Activated CD8-positive, alpha-beta memory T cell treated with anti-CD3 and anti-CD28 coated beads, Interleukin-2, amount 10 ng/mL, durations not matched to agents 7 days and 5 days (primary cell): ENCODE measurements at places on chromosomes 1 and 21. TPM values are rescaled to one million over a fixed set of nuclear protein-coding genes. Genes with fewer than 3 reads are reported as not detected.

Gene LCE1A
- total RNA-seq: not detected

Gene CCDC190
- total RNA-seq: not detected

Gene SPRR5
- total RNA-seq: not detected

Gene ADAMTS4
- 0.38 TPM for total RNA-seq

GRCh38 chr1:39722495-39722894 is 16.2 kb upstream of the PPIE start:
- DNase-seq: no peak

DNA sequence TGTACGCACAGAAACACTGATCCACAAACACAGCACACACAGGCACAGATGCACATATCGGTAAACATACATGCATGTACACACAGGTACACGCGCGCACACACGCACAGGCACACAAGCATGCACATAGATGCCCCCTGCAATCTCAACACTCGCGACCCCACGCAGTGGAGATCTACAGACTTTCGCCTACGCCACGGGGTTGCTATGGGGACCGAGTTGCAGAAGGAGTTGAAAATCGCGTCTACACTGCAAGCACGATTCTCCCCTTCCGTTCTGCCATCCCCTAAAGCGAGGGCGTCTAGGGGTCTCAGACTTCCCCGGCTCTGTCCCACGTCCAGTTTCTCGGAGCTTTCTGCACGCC is 826 bp downstream of the TRIM17 start:
- no peak for DNase-seq

- no peak for DNase-seq
Measured at GRCh38 chr1:230939806-230940489, 38.7 kb downstream of the TTC13 start.

DNA sequence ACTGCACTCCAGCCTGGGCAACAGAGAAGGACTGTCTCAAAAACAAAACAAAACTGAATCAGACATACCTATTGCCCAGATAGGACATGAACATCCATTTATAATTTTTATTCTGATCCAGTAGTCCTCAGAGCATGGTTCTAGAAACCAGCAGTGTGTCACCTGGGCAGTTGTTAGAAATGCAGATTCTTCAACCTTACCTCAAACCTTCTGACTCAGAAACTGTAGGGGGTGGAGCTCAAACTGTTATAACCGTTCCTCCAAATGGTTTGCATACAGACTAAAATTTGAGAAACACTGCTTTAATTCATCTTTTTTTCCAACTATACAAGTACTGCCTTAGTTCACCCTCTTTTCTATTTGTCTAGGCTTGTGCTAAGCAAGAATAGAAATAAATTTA is 6.0 kb downstream of the NASP start:
- DNase-seq: no peak

GRCh38 chr1:24694380-24694843 is 50.8 kb upstream of the CLIC4 start:
- no peak for DNase-seq

DNA sequence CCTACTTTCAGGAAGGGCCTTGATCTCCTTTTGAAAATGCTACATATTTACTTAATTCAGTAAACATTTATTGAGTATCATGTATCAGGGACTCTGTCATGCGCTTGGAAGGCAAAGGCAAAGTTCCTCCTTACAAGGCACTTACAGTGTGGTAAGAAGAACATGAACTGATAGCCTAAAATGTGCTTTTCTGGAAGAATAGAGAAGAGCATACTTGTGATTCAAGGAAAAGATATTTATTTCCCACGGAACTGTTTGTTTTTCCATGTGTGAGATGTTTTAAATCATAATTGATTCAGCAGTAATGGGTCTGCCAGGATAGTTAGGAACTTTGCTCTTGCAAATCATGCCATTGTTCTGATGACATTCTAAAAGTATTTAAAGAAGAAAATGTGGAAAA is 110.1 kb upstream of the ZNHIT6 start:
- DNase-seq: no peak

DNA sequence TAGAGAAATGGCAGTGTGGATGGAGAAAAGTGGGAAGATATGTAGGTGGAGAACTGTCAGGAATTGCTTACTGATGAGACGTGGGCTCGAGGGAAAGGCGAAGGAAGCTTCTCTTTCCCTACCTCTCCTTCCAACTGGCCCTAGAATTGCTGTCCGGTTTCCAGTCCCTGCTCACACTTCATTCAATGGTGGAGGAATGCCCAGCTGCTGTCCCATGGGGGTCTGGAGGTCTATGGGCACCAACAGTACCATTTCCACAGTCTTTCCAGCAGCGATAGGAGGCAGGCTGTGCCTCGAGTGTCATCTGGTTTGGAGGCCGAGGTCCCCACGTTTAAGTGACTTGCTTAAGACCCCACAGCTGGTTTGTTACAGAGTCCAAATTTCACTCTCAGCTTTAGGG is 31.5 kb upstream of the CD1D start:
- DNase-seq: no peak

DNA sequence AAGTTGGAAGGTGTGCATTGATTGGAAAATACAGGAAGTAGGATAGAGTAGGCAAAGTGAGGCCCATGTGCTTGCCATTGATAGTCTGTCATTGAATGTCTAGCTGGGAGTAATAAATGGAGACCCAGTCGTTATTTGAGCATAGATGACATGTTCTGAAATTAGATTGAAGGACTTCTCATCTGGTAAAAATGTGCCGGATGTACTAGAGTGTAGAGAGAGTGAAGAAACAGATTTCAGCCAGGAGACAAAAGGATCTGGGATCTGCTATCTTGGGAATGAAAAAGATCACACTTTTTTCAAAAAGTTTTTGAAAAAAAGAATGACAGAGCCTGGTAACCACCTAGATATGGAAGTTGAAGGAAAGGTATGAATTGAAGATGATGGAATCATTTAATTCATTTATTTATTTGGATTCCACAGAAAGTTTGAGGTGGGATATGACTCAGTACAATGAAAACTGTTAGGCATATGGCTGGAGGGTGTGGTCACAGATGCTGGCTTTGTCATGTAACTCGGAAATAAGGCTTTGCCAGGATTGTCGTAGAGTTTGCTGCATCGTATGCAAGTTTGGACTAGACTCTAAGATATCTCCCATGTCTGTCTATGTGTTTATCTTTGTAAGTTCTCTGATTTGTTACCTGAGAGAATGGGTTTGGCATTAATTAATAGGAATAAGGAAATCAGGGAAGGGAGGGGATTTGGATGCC is 137.1 kb downstream of the PBX1 start:
- no peak for DNase-seq

GRCh38 chr1:33060579-33061083 is 20.3 kb upstream of the AZIN2 start:
- no peak for DNase-seq

GRCh38 chr1:174794861-174795260 is 204.9 kb upstream of the CACYBP start:
- no peak for DNase-seq
